ENCODE measurements at places on chromosomes 4 and X. TPM values are rescaled to one million over a fixed set of nuclear protein-coding genes. Genes with fewer than 3 reads are reported as not detected.

COX7B gene
- 164 TPM for total RNA-seq

ADD1 gene
- total RNA-seq: 290 TPM

SERTM2 gene
- not detected for total RNA-seq

MAGED2 gene
- total RNA-seq: 196 TPM

PPEF2 gene
- total RNA-seq: not detected

TMEM255A gene
- total RNA-seq: 1.9 TPM

PRR32 gene
- total RNA-seq: not detected

MID2 gene
- total RNA-seq: 21.9 TPM

TEX13A gene
- not detected for total RNA-seq

ZNF185 gene
- 13.1 TPM for total RNA-seq

LUZP4 gene
- total RNA-seq: not detected

PABPC5 gene
- 13.6 TPM for total RNA-seq

TMPRSS11B gene
- total RNA-seq: not detected

SOX3 gene
- total RNA-seq: not detected

FGF13 gene
- total RNA-seq: 13.4 TPM

RGN gene
- 362 TPM for total RNA-seq

FAM47C gene
- under 0.01 TPM for total RNA-seq

ABLIM2 gene
- total RNA-seq: 13.9 TPM

HSFX4 gene
- total RNA-seq: not detected

SHOX gene
- total RNA-seq: not detected

ESX1 gene
- not detected for total RNA-seq

ARX gene
- not detected for total RNA-seq

SLC25A4 gene
- total RNA-seq: 42.0 TPM

SLC49A3 gene
- 5.6 TPM for total RNA-seq

PDE6B gene
- total RNA-seq: 5.0 TPM

OPN1MW2 gene
- not detected for total RNA-seq

MRPL1 gene
- total RNA-seq: 14.6 TPM

CT45A10 gene
- total RNA-seq: not detected

JAKMIP1 gene
- not detected for total RNA-seq

GPM6B gene
- 1.9 TPM for total RNA-seq

GUCY1A1 gene
- 7.6 TPM for total RNA-seq

TMPRSS11D gene
- total RNA-seq: not detected

TCEAL2 gene
- 0.72 TPM for total RNA-seq

BEND4 gene
- 0.03 TPM for total RNA-seq

CXorf65 gene
- total RNA-seq: not detected

MAGEE2 gene
- 0.28 TPM for total RNA-seq

GLUD2 gene
- 6.1 TPM for total RNA-seq

ASB5 gene
- total RNA-seq: 0.27 TPM

F11 gene
- total RNA-seq: not detected

TMEM31 gene
- total RNA-seq: 0.55 TPM

PNMA6A gene
- 1.5 TPM for total RNA-seq

ALPK1 gene
- total RNA-seq: 32.8 TPM

CSN1S1 gene
- total RNA-seq: not detected

NPY5R gene
- 1.7 TPM for total RNA-seq

HELT gene
- not detected for total RNA-seq

CCKAR gene
- 0.61 TPM for total RNA-seq

FAM3A gene
- 63.1 TPM for total RNA-seq

HPGDS gene
- 1.5 TPM for total RNA-seq

HSFX1 gene
- 0.67 TPM for total RNA-seq

TEX13B gene
- total RNA-seq: not detected

CNGA1 gene
- total RNA-seq: 1.2 TPM

SLC10A6 gene
- total RNA-seq: 0.11 TPM

POF1B gene
- total RNA-seq: 0.06 TPM

SLC38A5 gene
- 4.3 TPM for total RNA-seq

SPANXA1 gene
- total RNA-seq: not detected

All from adrenal gland (tissue), 19 donors.